ENCODE measurements at places on chromosomes 13 and 19. TPM values are rescaled to one million over a fixed set of nuclear protein-coding genes. Genes with fewer than 3 reads are reported as not detected.

The LAIR2 gene
- total RNA-seq = not detected

The NBEA gene
- 31.0 TPM for total RNA-seq

The ZNF763 gene
- 17.7 TPM for total RNA-seq

The MISP3 gene
- 0.68 TPM for total RNA-seq

The PINLYP gene
- 8.6 TPM for total RNA-seq

The ZFR2 gene
- 20.4 TPM for total RNA-seq

The METTL21C gene
- total RNA-seq = not detected

The SOHLH2 gene
- total RNA-seq = 1.1 TPM

The SERTM1 gene
- not detected for total RNA-seq

The OVOL3 gene
- not detected for total RNA-seq

The CGB5 gene
- total RNA-seq = not detected

The KRTDAP gene
- not detected for total RNA-seq

The APLP1 gene
- 191 TPM for total RNA-seq

The SLC25A15 gene
- 33.7 TPM for total RNA-seq

The ZNF571 gene
- 8.0 TPM for total RNA-seq

The CEACAM16 gene
- not detected for total RNA-seq

All from neural progenitor cell (in vitro differentiated cells).